Glutamatergic neuron (in vitro differentiated cells): ENCODE measurements at places on chromosomes 6 and 20. TPM values are rescaled to one million over a fixed set of nuclear protein-coding genes. Genes with fewer than 3 reads are reported as not detected.

Gene TMC2
- total RNA-seq: not detected

Gene OVOL2
- total RNA-seq: not detected

Gene PTCRA
- not detected for total RNA-seq

GRCh38 chr6:129523816-129524215 is 186.2 kb downstream of the ARHGAP18 start:
- H3K27ac ChIP-seq: no peak overlapping the region
- H3K36me3 ChIP-seq: no peaks in the 10 kb centered on the region
- no peaks in the 10 kb centered on the region for H3K4me1 ChIP-seq
- DNase-seq: no peak
- no peaks in the 10 kb centered on the region for H3K27me3 ChIP-seq
- H3K4me3 ChIP-seq: no peak overlapping the region

- no peaks in the 10 kb centered on the region for H3K4me1 ChIP-seq
- peak; percentile 67 for DNase-seq
- H3K27ac ChIP-seq: no peak overlapping the region
- no peak overlapping the region for H3K4me3 ChIP-seq
- no peaks in the 10 kb centered on the region for H3K36me3 ChIP-seq
Observed at GRCh38 chr6:19210849-19211590, 626.1 kb upstream of the ID4 start.

DNA sequence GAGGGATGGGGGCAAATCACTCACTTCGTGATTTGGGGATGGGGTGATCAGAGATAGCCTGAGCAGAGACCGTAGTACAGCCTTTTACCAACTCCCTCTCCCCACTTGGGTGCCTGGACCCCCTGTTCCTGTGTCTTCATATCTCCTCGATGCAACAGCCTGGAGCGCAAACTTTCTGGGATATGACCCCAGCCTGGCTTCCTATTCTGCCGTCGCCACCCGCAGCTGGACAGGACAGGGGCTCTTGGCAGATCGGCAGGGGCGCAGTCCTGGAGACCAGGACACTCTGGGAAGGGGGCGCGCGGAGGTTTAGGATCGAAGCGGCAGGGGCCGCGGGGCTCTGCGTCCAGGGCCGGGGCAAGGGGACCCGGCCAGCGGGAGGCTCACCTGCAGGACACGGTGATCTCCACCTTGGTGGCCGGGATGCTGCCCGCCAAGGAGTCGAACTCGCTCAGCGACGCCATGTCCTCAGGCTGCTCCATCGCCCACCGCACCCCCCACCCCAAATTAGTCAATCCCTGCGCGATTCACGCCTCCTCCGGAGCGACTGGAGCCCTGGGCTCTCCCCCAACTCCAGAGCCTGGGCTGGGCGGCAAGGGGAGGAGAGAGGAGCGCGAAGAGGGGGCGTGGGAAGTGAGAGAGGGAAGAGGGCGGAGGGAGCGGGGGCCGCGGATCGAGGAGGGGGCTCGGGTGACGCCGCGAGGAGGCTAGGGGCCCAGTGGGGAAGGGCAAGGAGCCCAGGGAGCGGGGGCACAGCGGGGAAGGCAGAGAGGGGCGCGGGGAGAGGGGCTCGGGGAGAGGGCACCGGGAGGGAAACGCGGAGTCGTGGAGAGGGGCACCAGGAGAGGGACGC is at the start of gene CPNE5:
CPNE5 (minus strand) TSS at position 549 of the 853 bp plus-strand sequence; CDS start at position 482, 67 bp downstream.
- peaks cover 15% of the 10 kb centered on the region for H3K4me1 ChIP-seq
- no peaks in the 10 kb centered on the region for H3K36me3 ChIP-seq
- H3K27ac ChIP-seq: no peak within 1 kb of the TSS
- peaks cover 19% of the 10 kb centered on the region for H3K27me3 ChIP-seq
- DNase-seq: peak; percentile 43
- H3K4me3 ChIP-seq: peak within 1 kb of the TSS; percentile 87

DNA sequence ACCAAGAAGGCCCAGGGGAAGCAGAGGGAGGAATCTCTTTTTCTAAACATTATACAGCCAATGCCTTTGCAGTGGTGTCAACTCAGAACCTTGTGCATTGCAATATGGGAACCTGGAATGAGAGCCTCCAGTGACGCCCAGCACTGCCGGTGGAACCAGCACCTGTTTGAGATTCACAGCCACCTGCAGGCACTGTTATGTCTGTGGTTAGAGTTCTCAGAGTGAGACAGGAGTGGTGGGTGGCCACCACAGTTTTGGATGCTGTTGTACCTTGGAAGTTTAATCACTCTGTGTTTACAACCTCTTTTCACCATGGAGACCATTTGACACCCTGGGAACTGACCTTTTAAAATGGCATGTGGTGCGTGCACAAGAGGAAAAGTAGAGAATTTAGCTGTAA is 185.3 kb upstream of the KCNG1 start:
- no peak overlapping the region for H3K27ac ChIP-seq
- peaks cover 4% of the 10 kb centered on the region for H3K27me3 ChIP-seq
- H3K4me1 ChIP-seq: no peaks in the 10 kb centered on the region
- DNase-seq: no peak
- H3K4me3 ChIP-seq: no peak overlapping the region

DNA sequence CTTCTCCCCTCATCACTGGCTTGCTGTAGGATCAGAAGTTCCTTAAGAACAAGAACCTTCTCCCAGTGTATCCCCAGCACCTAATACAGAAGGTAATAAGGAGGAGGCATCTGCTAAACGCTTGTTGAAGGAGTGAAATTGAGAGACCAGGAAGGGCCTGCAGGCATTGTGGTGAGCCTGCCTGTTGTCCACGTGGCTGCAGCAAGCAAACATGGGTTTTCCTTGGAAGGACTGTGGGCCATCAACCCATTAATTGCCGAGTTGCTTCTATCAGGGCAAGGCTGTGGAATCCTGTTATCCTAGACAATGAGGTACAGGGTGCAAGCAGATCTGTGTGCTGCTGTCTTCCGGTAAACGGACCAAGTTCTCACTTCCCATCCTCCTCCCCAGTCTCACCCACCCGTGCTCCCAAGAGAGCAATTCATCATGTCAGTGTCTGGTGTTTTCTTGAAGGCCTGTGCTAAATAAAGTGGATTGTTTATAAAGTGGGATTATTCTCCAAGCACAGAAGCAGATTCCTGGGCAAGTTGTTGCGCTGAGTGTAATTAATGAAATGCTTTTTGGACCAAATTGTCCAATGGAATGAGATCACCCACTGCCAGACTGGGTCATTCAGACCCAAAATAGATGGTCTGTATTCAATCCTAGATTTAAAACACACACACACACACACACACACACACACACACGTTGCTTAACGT is 164.6 kb upstream of the CDYL start:
- no peak for DNase-seq
- H3K27ac ChIP-seq: no peak overlapping the region
- H3K36me3 ChIP-seq: peaks cover 12% of the 10 kb centered on the region
